ENCODE measurements at places on chromosomes 4 and X.

- no peak overlapping the region for H3K4me3 ChIP-seq
- no peak overlapping the region for H3K27ac ChIP-seq
- H3K4me1 ChIP-seq, result no peaks in the 10 kb centered on the region
- H3K27me3 ChIP-seq, result no peaks in the 10 kb centered on the region
Observed at GRCh38 chrX:120459309-120459708, 9.8 kb downstream of the LAMP2 start.

- no peak overlapping the region for H3K27ac ChIP-seq
- H3K4me1 ChIP-seq, result no peaks in the 10 kb centered on the region
- no peak for DNase-seq
- H3K36me3 ChIP-seq, result no peaks in the 10 kb centered on the region
- H3K4me3 ChIP-seq, result no peak overlapping the region
Observed at GRCh38 chr4:137981277-137981676, 260.9 kb downstream of the SLC7A11 start.

- no peaks in the 10 kb centered on the region for H3K4me1 ChIP-seq
- no peak for DNase-seq
- H3K4me3 ChIP-seq, result no peak overlapping the region
Observed at GRCh38 chrX:53824686-53825085, 138.2 kb upstream of the HUWE1 start.

DNA sequence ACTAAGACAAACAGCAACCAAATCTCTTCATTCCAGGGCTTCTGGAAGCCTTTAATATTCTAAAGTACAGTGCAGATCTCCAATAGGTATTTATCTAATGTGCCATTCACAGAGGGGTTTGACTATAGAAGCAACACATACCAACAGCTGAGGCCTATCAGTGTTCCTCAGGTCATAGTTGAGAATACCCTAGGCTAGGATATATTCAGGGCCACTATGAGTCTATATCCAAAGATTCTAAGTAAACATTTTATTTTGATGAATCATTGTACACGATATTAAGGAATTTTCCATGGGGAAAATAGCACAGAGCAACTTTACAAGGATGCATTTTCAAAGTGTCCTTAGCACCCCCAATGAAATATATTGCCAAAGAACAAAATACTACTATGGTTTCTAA lies 9.7 kb downstream of the SMIM10 start:
- H3K27me3 ChIP-seq, result no peaks in the 10 kb centered on the region
- no peaks in the 10 kb centered on the region for H3K36me3 ChIP-seq
- no peak for DNase-seq
- H3K4me1 ChIP-seq, result no peaks in the 10 kb centered on the region
- peak overlapping the region; percentile 13 for H3K27ac ChIP-seq
- H3K4me3 ChIP-seq, result no peak overlapping the region

DNA sequence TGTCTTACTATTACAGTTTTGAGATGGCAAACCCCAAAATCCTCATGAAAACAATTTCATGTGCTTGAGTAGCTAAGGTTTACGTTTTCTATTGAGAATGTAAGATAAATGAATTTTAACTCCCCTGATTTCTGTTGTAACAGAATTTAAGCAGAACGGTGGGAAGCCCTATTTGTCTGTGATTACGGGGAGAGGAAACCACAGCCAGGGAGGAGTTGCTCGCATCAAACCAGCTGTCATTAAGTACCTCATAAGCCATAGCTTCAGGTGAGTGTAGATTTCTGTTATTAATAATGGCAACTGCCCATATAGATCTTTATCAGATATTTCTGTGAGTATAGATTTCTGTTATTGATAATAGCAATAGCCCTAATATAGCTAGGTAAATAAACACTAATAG lies 44.2 kb upstream of the RHOH start:
- peaks cover 5% of the 10 kb centered on the region for H3K4me1 ChIP-seq
- no peak overlapping the region for H3K4me3 ChIP-seq
- H3K27ac ChIP-seq, result no peak overlapping the region
- H3K36me3 ChIP-seq, result no peaks in the 10 kb centered on the region
- H3K27me3 ChIP-seq, result no peaks in the 10 kb centered on the region
